NCI-H187 (cell line): ENCODE measurements at places on chromosomes 1 and 21.

DNA sequence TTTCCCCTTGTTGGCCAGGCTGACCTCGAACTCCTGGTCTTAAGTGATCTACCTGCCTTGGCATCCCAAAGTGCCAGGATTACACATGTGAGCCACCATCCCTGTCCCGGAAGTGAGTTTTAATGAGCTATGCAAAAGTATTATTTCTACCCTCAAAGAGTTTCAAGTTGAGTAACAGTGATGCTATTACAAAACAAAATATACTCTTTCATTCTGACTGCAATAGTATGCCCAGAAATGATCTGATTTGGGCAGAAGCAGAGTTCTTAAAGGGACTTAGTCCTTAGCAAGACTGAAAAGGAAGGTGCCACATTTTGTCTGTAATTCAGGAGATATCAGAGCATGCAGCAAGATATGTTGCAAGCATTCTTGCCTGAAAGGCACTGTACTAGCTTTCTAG lies 375.4 kb downstream of the NUF2 start:
- no peak for DNase-seq

DNA sequence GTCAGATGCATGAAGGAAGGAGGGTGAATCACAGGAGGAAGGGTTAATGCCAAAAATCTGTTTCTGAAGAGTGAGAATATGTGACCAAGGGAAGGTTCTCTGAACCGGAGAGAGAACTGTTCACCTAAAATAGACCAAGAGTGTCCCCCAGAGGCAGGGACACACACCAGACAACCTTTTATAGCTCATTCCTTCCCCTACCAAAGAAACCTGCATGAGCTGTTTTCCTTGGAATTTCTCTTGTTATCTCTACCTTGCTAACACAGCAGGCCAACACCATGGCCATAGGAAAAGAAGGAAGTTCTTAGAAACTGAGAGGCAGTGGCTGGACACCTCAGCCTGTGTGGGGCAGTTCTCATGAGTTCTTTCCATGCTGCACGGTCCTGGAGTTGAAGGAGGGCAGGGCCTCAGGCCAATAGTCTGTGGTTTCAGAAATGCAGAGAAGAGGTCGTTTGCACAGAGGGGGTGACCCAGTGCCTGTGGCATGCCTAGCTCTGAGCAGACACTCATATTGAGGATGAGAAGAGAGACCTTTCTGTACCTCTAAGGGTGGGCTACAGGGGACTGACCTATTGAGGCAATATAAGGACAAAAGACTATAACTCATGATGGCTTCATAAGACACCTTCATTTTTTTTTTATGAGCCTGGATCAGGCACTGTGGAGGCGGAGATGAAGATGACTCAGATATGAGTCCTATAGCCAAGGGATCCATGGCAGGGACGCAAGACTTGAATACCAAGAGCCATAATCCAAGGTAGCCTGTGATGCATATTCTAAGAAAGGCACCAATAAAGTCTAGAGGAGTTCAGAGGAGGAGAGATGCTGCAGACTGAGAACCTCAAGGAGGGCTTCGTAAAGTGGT lies 39.4 kb downstream of the IGFN1 start:
- DNase-seq: no peak

- no peak for DNase-seq
Observed at GRCh38 chr1:208162903-208163302, 81.3 kb downstream of the PLXNA2 start.

DNA sequence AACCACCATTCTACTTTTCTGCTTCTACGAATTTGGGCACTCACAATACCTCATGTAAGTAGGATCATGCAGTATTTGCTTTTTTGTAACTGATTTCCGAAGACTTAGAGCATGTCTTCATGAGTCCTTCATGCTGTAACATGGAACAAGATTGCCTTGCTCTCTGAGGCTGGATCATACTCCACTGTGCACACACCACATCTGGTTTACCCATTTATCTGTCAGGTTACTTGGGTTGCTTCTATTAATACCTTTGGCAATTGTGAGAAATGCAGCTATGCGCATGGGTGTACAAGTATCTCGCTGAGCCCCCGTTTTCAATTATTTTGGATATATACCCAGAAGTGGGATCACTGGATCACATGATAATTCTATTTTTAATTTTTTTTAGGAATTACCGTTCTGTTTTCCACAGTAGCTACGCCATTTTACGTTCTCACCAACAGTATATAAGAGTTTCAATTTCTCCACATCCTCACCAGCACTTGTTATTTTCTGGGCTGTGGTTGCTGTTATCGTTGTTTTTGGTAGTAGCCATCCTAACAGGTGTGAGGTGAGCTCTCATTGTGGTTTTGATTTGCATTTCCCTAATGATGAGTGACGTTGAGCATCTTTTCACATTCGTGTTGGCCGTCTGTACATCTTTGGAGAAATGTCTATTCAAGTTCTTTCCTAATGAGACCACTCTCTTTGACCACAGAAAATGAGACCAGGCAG lies 10.7 kb upstream of the SLC2A5 start:
- no peak for DNase-seq

GRCh38 chr1:70043804-70044203 lies 161.6 kb downstream of the LRRC40 start:
- no peak for DNase-seq

GRCh38 chr1:51344602-51345299 lies 14.4 kb upstream of the TTC39A start:
- DNase-seq: no peak

GRCh38 chr1:58456470-58456869 lies 90.1 kb downstream of the OMA1 start:
- DNase-seq: no peak

DNA sequence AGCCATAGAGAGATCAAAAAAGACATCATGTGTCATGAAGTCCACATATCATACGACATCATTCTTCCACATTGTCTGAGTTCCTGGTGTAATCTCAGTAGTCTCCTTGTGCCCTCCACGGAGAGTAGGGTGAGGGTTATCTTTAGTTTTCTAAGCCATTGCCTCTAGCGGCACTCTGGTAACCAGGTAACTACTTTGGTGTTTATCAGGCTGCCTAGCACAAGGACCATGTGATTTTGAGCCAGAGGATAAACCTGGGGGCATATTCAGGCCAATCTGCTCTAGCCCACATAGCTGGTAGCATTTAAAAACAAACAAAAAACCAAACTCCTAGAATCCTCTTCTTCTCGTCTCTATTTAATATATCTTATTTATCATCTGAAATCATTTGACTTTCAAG lies 147.4 kb downstream of the GDAP2 start:
- DNase-seq: no peak

DNA sequence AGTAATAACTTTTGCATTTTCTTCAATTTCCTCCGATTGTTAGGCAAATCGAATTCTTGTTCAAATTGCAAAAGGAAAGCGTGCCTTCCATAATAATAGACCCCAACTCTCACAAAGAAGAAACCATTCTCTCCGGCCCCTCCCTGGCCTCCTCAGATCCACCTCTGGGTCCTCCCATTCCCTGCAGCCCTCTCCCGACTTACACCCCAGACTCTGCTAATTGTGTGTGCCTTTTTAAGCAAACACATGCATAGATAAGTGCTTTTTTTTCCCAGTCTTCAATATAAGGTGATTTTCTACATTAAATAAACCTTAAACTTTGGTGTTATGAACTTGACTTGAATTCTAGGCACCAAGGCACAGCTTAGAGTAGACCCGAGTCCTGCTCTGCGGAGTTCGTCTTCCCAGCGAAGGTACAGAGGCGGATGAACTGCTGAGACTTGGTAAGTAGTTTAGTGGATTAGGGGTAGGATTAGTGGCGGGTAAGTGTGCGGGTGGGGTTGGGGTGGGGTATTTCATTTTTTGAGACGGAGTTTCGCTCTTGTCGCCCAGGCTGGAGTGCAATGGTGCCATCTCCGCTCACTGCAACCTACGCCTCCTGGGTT lies 1.5 kb downstream of the L1TD1 start:
- DNase-seq: no peak

DNA sequence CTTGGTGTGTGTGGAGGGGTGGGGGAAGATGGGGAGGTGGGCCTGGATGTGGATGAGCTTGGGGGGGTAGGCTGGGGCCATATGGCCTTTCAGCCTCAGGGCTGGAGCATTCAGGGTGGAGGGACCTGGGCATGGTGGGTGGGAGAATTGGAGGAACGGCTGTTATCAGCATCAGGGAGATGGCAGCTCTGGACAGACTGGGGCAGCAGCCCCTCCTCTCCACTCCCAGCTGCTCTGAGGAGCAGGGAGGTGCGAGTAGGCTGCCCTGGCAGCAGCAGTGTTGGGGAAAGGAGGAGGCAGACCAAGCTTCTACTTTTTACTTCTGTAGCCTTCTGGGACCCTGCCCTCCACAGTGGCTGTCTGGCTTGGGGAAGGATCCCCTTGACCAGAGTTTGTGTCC lies 10.2 kb downstream of the PPFIA4 start:
- no peak for DNase-seq

DNA sequence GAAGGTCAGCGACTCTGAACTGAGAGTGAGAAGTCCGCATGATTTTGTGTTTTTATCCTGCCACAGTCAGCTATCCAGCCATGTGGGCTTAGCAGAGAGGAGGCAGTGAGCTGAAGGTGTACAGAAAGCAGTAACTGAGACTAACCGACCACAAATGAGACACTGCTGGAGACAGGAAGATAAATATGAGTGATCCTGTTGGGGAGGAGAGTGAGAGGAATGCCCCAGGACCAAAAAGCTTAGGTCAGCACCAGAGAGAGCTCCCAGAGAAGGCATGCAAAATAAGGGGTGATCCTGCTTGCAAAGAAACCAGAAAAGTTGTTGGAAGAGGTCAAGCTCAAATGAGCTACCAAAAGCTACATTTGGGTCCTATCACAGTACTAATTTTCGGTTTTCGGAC lies 63.7 kb downstream of the HLCS start:
- DNase-seq: no peak

DNA sequence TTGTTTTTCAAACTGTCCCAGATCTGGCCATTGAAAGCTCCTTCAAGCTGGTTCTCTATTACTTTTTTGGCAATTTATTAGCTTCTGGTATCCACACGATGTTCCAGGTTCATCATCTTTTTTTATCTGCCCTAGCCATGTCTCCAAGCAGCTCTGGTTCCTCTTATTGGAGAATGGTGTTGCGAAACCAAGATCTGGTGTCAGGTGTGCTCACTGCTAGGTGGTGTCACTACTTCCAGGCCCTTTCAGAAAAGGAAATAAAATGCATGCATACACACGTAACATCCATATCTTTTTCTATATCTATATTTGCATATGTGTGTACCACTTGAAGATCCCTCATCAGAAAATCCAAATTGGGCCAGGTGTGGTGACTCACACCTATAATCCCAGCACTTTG lies 53.3 kb downstream of the GATAD2B start:
- no peak for DNase-seq

DNA sequence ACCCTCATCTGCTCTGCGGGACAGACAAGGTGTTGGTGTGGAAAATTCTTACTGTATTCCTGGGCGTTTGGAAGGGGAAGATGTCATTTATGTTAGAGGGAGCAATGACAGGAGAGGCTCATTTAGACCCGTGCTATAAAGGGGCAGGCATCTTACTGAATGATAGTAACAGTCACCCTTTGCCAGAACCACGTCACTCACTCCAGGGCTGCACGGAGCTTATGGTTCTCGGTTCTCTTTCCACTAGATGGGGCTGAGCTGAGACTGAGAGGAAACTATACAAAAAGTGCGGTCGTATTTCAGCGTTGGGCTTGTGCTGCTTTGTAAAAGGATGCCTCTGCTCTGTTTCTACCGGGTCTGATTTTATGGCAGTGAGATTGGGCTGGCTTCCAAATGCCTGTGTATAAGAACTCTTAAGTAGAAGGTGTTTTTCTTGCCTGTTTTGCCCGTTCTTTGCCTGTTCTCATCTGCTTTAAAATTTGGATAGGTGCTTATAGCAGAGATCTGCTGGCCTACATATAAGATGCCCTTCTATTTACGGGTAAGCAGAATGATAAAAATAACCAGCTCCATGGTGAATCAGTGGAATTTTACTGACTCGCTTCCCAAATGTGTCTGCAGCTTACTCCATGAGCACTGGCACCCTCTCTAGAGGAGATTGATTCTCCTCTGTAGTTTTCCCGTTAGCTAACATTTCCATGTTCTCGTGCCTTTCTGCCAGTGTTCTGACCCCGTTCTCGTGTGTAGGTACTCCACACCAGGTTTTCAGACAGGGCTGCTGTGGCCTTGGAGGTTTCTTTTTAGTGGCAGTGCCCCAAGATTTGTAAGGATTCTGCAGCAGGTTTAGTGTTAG lies 55.9 kb downstream of the MRPS6 start:
- DNase-seq: peak; percentile 30

- DNase-seq: no peak
Observed at GRCh38 chr21:16797966-16798365, 714.9 kb upstream of the CXADR start.

GRCh38 chr1:85629532-85629920 lies 49.0 kb downstream of the CCN1 start:
- no peak for DNase-seq

- DNase-seq: no peak
Observed at GRCh38 chr1:238052496-238053266, 162.0 kb upstream of the ZP4 start.

GRCh38 chr1:227886503-227886961 lies 61.2 kb downstream of the WNT9A start:
- no peak for DNase-seq

GRCh38 chr1:99659755-99660210 lies 13.9 kb downstream of the PALMD start:
- DNase-seq: no peak

- no peak for DNase-seq
Observed at GRCh38 chr1:153588482-153588881, 22.8 kb upstream of the S100A2 start.

- DNase-seq: no peak
Observed at GRCh38 chr1:157965584-157965983, 27.9 kb upstream of the KIRREL1 start.

DNA sequence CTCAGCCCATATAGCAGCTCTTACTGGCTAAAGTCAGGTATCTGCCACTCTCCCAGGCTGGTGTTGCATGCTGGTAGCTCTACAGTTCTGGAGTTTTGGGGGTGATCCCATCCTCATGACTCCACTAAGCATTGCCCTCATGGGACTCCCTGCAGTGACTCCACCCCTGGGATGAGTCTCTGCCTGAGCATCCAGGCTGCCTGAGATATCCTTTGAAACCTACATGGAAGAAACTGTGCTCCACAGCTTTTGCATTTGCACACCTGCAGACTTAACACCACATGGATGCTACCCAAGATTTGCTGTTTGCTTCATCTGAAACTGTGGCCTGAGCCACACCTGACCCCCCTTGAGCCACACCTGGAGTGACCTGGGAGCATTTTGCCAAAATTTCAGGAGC lies 226.4 kb downstream of the C1orf94 start:
- no peak for DNase-seq

GRCh38 chr1:115640384-115640783 lies 1.4 kb upstream of the VANGL1 start:
- no peak for DNase-seq

- no peak for DNase-seq
Observed at GRCh38 chr1:24295535-24295934, 23.6 kb upstream of the GRHL3 start.

DNA sequence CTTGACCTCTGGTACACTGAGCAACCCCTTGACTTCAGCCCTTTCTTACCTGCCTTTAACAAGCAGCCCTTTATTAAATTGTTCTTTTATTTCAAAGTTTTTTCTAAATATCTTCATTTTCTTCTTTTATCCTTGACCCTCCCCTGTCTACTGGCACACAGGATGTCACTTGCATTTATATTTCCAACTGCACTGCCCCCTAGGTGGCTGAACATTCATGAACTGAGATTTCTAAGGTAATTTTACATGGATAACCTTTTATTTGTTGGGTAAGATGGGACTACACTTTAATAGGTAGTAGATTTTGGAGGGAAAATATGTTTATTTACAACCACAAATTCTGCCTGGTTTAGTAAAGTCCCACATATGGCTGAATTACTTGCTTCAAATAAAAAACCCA lies 190.0 kb downstream of the ATP6V1G3 start:
- no peak for DNase-seq
